ENCODE measurements at places on chromosomes 6 and 20. TPM values are rescaled to one million over a fixed set of nuclear protein-coding genes. Genes with fewer than 3 reads are reported as not detected.

The ADGRB3 gene
- 0.09 TPM for total RNA-seq

The AVP gene
- not detected for total RNA-seq

The CLPSL2 gene
- total RNA-seq, result not detected

The CRIP3 gene
- total RNA-seq, result 5.4 TPM

The METTL24 gene
- not detected for total RNA-seq

The C4B gene
- total RNA-seq, result 7.8 TPM

The BHLHE23 gene
- not detected for total RNA-seq

The CLDN20 gene
- not detected for total RNA-seq

The RIPOR3 gene
- total RNA-seq, result 2.8 TPM

- H3K36me3 ChIP-seq, result peaks cover 29% of the 10 kb centered on the region
- peaks cover 18% of the 10 kb centered on the region for H3K4me1 ChIP-seq
- H3K27ac ChIP-seq, result no peak overlapping the region
- DNase-seq, result peak; percentile 46
Observed at GRCh38 chr6:43368259-43369160, 937 bp downstream of the ZNF318 start.

DNA sequence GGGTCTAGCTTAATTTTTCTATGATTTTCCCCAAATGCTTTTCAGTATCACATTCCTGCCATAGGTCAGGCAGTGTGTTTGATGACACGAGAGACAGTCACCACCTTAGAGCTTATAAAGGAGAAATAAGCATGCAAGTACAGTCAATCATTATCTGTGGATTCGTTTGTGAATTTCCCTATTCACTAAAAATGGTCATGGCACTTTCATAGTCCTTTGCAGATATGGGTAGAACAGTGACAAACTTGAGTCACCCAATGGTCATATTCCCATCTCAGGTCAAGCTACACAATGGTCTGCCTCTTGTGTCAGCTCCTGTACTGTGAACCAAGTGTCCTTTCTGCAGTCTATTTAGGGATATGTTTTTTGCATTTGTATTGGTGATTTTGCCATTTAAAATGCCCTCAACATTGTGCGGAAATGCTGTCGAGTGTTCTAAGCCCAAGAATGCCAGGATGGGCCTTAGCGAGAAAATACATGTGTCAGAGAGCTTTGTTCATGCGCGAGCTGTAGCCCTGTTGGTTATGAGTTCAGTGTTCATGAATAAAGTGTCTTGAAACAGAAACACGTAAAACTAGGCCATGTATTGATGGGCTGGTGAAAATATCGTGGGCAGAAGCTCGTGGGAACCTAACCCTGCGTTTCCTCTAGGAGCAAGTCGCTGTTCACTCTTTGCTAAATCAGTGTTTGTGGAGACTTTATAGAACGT is 19.8 kb downstream of the SUMO4 start:
- peaks cover 8% of the 10 kb centered on the region for H3K4me1 ChIP-seq
- H3K36me3 ChIP-seq, result no peaks in the 10 kb centered on the region
- H3K27ac ChIP-seq, result no peak overlapping the region
- H3K4me3 ChIP-seq, result no peak overlapping the region
- no peak for DNase-seq

GRCh38 chr6:8335381-8335780 is 100.0 kb downstream of the SLC35B3 start:
- H3K4me3 ChIP-seq, result no peak overlapping the region
- H3K27ac ChIP-seq, result no peak overlapping the region
- H3K4me1 ChIP-seq, result no peaks in the 10 kb centered on the region
- no peaks in the 10 kb centered on the region for H3K36me3 ChIP-seq
- no peaks in the 10 kb centered on the region for H3K27me3 ChIP-seq

GRCh38 chr6:150250826-150251225 is 108.0 kb downstream of the PPP1R14C start:
- H3K4me1 ChIP-seq, result peaks cover 11% of the 10 kb centered on the region
- no peaks in the 10 kb centered on the region for H3K36me3 ChIP-seq
- no peaks in the 10 kb centered on the region for H3K27me3 ChIP-seq
- H3K4me3 ChIP-seq, result no peak overlapping the region

- peaks cover 43% of the 10 kb centered on the region for H3K4me1 ChIP-seq
- H3K36me3 ChIP-seq, result peaks cover 48% of the 10 kb centered on the region
Observed at GRCh38 chr6:112253841-112254816, at the start of gene LAMA4. Gene LAMA4, minus strand, starts transcription at chr6:112254567. Its CDS starts 417 bp downstream, at chr6:112254150.

GRCh38 chr6:15308435-15309213 is 62.8 kb downstream of the JARID2 start:
- no peaks in the 10 kb centered on the region for H3K36me3 ChIP-seq
- H3K4me1 ChIP-seq, result peaks cover 29% of the 10 kb centered on the region
- no peaks in the 10 kb centered on the region for H3K27me3 ChIP-seq

DNA sequence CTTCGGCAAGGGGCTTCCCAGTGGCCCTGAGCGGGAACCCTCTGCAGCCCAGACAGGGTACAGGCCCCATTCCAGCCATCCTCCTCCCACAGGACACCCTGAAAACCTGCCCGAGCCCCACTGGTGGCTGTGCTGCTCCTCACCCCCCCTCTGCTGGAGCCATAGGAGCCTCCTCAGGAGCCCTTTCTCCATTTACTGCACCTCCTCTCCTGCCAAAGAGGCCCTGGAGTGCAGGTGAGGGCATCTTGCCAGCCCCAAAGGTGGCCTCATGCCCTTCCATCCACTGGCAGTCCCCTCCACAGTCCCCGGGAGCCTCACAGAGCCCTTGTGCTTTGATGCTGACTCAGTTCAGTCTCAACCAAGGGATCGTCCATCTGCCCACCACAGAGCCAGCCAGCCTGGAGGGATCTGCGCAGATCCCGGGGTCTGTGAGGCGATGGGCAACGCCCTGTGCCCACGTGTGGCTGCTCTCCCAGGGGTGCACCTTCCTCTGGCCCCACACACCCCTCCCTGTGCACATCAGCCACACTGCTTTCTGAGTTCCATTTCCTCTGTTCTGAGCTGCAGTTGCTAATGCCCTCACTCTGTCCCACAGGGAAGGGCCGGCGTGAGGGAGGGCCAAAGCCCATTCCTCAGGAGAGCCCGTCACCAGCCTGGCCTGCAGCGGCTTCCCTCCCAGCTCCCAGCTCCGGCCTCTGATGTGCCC is 228.5 kb downstream of the DLL1 start:
- no peak for DNase-seq
- no peaks in the 10 kb centered on the region for H3K4me1 ChIP-seq
- peaks cover 38% of the 10 kb centered on the region for H3K27me3 ChIP-seq
- no peaks in the 10 kb centered on the region for H3K36me3 ChIP-seq

DNA sequence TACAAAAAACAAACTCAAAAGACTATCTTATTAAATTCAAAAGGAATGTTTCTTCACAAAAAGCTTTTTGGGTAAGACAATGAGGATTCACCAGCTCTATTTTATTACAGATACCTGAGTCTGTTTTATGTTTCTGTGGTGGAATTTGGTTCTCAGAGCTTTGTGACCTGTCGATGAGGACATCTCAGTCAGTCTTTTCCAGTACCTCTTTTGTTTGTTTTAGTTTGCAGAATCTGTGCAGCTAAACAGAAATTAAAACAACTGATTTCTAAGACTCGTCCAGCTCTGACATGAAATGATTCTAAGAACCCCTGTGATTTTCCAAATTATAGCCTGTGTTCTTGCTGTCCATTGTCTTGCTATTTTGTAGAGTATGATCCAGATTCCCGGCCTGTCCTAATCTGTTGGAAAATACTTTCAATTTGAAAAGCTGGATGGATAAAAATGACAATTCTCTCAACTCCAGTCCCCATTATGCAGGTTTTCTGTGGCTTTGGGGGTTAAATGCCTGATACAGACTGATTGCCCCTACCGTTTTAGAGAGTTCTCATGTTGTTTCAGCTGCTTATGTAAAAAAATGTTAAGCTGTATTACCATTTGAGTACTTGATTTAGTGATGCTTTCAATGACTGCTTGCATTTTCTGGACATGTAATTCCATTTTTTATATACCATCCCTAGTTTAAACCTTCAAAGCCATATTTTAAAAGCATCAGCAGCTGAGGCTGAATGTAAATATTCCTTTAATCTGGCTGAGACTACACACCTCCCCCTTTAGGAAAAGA is 94.2 kb upstream of the TAB2 start:
- H3K4me3 ChIP-seq, result no peak overlapping the region
- H3K4me1 ChIP-seq, result no peaks in the 10 kb centered on the region
- H3K36me3 ChIP-seq, result no peaks in the 10 kb centered on the region
- no peak for DNase-seq

DNA sequence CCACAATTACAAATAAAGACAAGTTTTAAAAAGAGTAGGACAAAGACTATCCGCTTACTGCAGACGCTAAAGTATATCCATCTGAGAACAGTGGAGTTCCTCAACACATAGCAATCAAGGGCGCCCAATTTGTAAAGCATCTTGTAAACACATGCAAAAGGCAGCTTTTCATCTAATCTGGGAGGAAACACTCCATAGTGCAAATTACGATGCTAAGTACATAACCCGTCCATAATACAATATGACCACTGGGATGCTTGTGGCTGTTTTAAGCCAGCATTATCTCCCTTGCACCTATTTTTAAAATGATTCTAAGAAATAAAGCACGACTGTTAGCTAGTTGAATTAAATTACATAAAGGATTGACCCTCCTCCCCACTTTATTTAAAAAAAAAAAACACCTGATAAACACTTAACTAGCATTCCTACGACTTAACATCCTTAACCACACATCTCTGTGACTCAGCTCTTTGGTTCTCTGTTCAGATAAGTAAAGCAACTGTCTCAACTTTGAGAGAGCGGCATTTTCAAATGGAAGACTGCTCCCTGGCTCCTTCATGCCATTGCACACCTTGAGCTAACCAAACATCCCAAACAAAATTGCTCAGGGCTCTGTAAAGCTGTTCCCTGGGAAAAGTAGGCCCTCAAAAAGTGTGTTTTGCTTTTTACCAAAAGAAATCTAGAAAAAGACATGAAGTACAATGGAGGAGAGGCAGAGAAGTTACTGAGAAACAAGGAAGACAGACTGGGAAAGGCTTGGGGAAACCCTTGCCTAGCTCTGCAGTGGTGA is 14.2 kb downstream of the SLC22A23 start:
- no peak overlapping the region for H3K4me3 ChIP-seq
- no peaks in the 10 kb centered on the region for H3K36me3 ChIP-seq
- DNase-seq, result no peak
- H3K4me1 ChIP-seq, result peaks cover 11% of the 10 kb centered on the region
- peaks cover 26% of the 10 kb centered on the region for H3K27me3 ChIP-seq

DNA sequence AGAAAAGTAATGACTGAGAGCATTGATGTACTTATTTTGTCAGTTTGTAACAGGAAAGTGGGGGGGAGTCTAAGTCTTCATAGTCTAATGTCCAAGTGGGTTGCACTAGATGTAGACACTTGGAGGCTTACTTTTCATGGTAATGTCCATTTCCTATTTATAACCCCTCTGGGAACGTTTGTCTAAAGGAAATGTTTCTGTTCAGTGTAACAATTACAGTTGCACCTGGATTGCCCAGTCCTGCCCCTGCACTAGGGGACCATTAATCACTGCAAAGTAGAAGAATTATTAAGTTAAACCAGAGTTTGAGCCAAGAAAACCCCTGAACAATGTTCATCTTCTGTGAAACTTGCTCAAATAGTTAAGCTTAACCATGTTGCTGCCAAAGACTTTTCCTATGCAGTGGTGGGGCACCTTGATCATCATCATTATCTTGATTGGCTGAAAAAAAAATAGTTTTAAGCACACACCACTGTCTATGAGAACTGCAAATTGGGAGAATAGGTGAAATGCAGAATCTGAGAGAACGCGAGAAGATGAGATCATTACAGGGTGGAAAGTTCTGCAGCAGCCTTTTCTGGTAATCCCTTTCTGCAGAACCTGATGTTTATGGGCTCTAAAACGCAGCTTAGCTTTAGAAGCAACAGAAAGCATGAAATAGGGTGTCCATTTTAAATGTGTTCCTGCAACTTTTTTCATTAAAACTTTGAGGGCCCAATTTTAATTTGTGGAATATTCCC is 106.0 kb downstream of the ZNF217 start:
- no peak overlapping the region for H3K27ac ChIP-seq
- no peak overlapping the region for H3K4me3 ChIP-seq
- peaks cover 39% of the 10 kb centered on the region for H3K27me3 ChIP-seq
- DNase-seq, result no peak

DNA sequence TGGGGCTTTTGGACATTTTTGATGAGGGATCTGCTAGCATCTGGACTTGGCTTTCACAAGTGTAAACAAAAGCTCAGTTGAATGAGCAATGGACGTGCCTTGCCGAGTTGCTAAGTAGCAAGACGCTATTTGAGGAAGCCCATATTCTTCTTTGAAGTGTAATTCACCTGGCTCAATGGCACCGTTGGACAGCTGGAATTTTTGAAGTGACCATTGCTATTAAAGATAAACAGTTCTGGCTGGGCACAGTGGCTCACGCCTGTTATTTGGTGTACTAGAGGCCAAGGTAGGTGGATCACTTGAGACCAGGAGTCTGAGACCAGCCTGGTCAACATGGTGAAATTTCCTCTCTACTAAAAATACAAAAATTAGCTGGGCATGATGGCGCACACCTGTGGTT is 88.8 kb upstream of the SOX4 start:
- H3K36me3 ChIP-seq, result no peaks in the 10 kb centered on the region
- no peak overlapping the region for H3K4me3 ChIP-seq
- no peaks in the 10 kb centered on the region for H3K27me3 ChIP-seq
- H3K4me1 ChIP-seq, result peaks cover 17% of the 10 kb centered on the region

DNA sequence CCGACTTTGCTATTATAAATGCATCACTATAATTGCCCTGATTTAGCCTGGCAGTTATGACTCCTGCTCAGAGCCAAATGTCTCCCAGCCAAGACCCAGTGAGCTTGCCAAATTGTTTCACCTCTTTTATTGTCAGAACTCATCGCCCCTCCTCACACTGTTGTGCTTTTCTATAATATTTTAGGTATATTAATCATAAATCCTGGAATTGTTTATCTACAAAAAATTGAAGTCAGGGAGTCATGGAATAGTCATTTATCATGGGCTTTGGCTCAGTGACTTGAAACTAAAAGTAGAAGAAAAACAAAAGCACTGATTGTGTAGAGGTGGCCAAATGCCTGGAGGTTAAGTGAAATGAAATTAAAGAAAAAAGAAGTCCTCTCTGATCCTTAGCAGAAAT is 85.6 kb downstream of the PFDN4 start:
- no peak overlapping the region for H3K4me3 ChIP-seq
- no peaks in the 10 kb centered on the region for H3K27me3 ChIP-seq
- no peak for DNase-seq
- H3K27ac ChIP-seq, result no peak overlapping the region

- DNase-seq, result no peak
- H3K27me3 ChIP-seq, result no peaks in the 10 kb centered on the region
- H3K36me3 ChIP-seq, result no peaks in the 10 kb centered on the region
- H3K27ac ChIP-seq, result no peak overlapping the region
- H3K4me3 ChIP-seq, result no peak overlapping the region
- H3K4me1 ChIP-seq, result no peaks in the 10 kb centered on the region
Observed at GRCh38 chr6:15268137-15268908, 22.5 kb downstream of the JARID2 start.

GRCh38 chr6:21219241-21219640 is 374.3 kb upstream of the SOX4 start:
- DNase-seq, result no peak
- H3K27ac ChIP-seq, result peak overlapping the region; percentile 53
- H3K4me3 ChIP-seq, result no peak overlapping the region
- no peaks in the 10 kb centered on the region for H3K27me3 ChIP-seq
